ENCODE measurements at places on chromosomes 5 and 9. TPM values are rescaled to one million over a fixed set of nuclear protein-coding genes. Genes with fewer than 3 reads are reported as not detected.

DNA sequence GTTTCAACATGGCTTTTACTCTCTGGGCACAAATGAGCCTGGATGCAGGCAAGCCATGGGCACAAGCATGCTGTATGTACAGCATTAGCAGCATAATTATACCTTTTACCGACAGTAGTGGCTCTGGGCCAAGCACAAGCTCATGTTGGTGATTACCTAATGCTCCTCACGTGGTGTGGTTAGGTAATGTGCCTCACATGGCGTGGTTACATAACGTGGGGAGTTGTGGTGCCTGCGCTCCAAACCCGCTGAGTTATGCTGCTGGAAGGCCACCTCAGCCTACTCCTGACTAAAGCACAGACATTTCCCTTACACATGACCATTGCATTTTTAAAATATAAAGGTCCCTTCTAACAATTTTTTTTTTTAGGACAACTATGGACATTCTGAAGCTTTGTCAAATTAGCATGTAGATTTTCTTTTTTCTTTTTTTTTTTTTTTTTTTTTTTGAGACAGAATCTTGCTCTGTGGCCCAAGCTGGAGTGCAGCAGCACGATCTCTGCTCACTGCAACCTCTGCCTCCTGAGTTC, 794.0 kb downstream of the EFNA5 start:
- DNase-seq = peak; percentile 24

DNA sequence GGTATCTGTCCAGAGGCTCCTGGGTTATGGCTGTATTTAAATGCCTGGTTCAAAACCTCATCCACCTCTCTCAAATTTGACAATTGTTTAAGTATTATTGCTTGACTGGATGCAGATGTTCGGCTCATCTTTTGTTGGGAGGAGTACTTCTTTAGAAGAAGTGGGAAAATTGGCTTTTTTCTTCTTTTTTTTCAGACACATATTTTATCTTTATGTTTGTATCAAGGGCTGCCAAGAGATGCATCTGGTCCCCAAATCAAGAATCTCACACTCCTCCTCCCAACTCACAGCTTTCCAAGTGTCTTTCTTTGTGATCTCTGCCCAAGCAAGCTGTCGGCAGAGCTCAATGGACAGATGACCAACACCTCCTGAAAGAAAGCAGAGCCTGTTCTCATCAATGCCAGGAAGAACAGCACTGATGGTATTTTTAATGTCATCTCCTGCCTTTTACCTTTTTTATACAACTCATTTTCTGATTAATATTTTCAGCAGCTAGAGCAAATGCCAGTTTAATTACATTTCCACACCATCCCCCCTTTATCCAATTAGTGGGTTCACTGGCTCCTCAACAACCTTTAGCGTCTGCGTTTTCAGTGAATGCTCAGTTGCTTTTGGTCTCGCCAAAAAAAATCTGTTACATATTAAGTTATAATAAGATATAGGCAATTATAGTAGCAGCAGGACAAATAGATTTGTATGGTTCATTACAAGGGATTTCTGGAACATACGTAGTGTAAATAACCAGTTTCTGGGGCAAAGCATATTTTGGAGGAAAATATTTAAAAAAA, 110.3 kb upstream of the SLIT3 start:
- DNase-seq = no peak

DNA sequence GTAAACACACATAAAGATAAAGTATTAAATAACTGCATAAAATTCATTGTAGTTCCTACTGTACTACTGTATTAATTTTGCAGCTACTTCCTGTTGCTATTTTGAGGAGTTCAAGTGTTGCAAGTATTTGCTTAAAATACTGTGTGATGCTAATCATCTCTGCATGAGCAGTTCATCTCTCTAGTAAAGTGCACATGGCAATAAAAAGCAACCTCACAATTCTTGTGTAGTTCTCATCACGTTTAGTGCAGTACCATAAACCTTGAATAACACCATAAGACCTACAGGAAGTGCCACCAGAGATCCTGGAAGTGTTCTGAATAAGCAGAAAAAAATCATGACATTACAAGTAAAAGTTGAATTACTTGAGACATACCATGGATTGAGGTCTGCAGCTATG, 34.6 kb downstream of the CPLANE1 start:
- DNase-seq = no peak

DNA sequence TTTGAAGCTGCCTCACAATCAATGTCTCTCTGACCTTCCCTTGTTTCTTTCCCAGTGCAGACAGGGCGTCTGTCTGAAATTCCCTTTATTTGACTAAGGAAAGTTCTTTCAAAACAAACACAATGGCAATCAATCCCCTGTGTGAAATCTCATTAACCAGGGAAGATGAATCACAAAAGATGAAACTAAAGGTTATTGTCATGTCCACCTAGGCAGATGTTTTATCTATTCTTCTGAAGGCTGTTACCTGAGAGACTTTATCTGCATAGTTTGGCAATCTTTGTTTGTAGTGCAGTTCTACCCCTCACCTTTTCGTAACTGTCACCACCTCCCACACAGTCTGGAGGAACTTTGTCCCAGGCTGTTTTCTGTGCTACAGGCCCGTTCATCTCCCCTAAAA, 217.5 kb upstream of the RIOK2 start:
- no peak for DNase-seq

Gene STX17
- total RNA-seq = 32.1 TPM

Gene PCDHA2
- not detected for total RNA-seq

Gene TBC1D2
- total RNA-seq = 98.2 TPM

Data from mammary epithelial cell (primary cell).